ENCODE measurements at places on chromosomes 2 and 18.

- no peak overlapping the region for H3K27ac ChIP-seq
- no peaks in the 10 kb centered on the region for H3K4me1 ChIP-seq
- no peak for DNase-seq
- no peak overlapping the region for H3K4me3 ChIP-seq
- no peaks in the 10 kb centered on the region for H3K36me3 ChIP-seq
- H3K27me3 ChIP-seq, result no peaks in the 10 kb centered on the region
Observed at GRCh38 chr2:236535024-236535423, 34.6 kb upstream of the ACKR3 start.

GRCh38 chr2:186590759-186591505 lies 1.1 kb downstream of the ITGAV start:
- H3K4me1 ChIP-seq, result no peaks in the 10 kb centered on the region
- H3K4me3 ChIP-seq, result peak overlapping the region; percentile 91
- peak overlapping the region; percentile 95 for H3K27ac ChIP-seq

DNA sequence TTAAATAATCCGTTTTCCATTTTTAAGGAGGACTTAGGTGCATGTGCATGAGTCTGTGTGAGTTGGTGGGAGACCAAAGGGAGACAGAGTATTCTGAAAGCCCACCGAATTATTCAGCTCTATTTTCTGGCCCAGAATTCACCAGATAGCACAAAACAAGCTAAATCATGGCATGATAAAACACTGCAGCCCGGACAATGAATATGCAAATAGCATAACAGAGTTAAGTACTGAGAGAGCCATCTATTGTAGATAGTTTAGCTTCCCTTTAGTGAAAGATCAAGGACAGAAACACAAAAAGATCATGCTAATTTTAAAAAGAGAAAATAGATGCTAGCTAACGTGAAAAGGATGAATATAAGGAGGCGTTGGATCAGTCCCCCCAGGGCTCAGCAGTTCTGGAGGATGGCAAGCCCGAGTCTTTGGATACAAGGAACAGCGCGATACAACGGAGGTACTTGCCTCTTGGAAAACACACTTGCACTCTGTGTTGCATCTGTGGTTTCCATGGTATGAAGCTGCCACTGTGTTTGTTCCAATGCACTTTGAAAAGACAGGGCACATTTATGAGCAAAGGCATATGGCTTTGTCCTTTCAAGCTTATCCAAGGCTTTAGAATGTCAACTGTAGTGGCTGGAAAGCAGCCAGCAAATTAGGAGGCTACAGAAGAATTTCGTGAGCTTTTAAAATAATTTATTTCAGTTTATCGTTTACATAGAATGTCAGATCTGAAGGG lies 119.9 kb downstream of the LYPD1 start:
- DNase-seq, result no peak
- no peaks in the 10 kb centered on the region for H3K27me3 ChIP-seq
- no peaks in the 10 kb centered on the region for H3K4me1 ChIP-seq
- H3K4me3 ChIP-seq, result no peak overlapping the region
- no peaks in the 10 kb centered on the region for H3K36me3 ChIP-seq
- H3K27ac ChIP-seq, result no peak overlapping the region

DNA sequence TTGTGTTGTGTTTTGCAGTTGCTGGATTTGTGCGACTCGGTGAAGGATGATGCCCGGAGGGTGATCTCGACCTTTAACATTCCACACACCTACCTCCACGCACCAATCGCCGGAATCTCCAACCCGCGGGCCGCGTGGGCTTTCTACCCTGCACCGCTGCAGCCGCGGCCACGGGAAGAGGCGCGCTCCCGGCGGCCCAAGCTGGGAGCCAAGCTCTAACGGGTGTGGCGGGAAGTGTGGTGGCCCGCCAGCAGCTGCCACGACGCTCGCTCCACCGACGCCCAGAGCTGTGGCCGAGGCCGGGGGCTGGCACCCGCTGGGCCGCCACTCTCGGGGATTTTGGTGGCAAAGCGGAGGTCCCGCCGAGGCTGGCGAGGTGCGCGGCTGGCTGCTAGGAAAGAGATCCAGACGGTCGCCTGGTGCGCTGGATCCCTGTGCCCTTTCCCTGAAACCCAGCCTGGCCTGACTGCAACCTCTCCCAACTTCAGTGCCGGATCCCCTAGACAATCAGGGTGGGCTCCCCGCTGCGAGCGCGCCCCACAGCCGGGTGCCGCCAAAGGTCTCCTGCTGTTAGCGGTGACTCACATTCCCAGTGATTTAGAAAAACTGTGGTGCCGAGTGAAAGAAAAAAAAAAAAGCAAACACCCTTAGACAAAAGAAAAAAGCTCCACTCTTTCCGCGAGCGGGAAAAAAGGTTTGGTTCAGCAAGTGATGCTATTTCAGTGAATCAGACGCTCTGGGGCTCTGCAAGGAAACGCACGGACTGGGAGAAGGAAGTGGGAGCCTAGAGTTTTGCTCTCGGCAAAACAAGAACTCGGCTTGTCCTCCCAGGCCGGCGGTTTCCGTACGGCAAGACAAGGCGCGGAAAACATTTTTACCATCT lies 2.9 kb upstream of the BCL2L11 start:
- H3K27ac ChIP-seq, result peak overlapping the region; percentile 51
- H3K4me3 ChIP-seq, result peak overlapping the region; percentile 82
- H3K36me3 ChIP-seq, result no peaks in the 10 kb centered on the region
- H3K27me3 ChIP-seq, result peaks cover 7% of the 10 kb centered on the region
- peaks cover 6% of the 10 kb centered on the region for H3K4me1 ChIP-seq
- DNase-seq, result peak; percentile 65

DNA sequence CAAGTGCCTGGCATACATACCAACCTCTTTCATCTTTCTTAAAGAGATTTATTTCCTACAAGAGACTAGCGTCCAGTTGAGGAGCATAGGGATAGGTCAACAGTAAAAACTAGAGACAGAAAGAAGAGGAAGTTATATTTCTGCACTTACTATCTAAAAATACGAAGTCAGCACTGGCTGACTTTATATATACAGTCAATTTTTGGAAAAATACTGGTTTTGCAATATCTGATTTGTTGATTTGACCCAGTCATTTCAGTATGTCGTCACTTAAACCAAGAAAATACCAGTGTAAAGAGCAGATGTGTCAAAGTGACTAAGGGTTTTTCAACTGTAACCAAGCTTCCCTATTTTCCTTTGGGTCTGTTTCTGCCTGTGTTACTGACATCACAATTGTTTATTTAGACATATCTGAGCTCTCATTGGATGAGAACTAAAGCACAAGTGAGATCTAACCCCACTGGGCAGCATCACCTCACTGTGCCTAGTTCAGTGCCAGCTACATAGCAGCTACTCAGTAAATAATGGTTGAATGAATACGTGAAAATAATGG lies 23.0 kb downstream of the CYTIP start:
- DNase-seq, result no peak
- no peaks in the 10 kb centered on the region for H3K4me1 ChIP-seq
- H3K4me3 ChIP-seq, result no peak overlapping the region
- H3K27me3 ChIP-seq, result no peaks in the 10 kb centered on the region

- no peaks in the 10 kb centered on the region for H3K4me1 ChIP-seq
- H3K27me3 ChIP-seq, result no peaks in the 10 kb centered on the region
- H3K36me3 ChIP-seq, result no peaks in the 10 kb centered on the region
- H3K27ac ChIP-seq, result no peak overlapping the region
- H3K4me3 ChIP-seq, result no peak overlapping the region
- DNase-seq, result no peak
Observed at GRCh38 chr2:168538534-168538933, 82.5 kb downstream of the CERS6 start.

DNA sequence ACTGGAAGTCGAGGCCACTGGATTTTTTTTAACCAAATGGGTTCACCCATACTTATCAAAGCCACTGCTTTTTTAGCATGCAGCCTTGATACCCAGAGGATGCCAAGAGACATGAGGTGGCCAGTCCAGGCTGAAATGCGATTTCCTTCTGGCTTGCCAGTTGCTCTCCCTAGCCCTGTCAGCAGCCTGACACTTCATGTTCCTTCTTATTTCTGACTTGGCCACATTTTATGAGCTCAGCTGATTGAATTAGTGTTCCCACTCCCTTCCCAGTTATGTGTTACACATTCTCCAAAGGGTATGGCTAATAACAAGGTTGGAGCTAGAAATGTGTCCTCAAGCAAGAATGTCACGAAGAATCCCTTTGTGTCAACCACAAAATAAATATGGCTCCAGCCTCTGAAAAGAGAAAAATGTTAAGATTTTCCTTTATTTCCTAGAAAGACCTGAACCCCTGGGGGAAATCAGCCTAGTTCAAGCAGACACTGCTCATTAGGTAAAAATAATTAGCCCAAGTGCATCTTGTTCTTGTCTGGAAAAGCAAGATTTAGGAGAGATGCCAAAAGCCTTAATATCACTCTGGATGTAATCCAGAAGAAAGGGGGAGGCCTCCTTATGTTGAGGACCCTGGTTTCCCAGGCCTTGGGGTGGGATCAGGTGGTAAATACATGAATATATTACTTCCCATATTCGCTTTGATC lies 121.7 kb upstream of the TACR1 start:
- H3K4me1 ChIP-seq, result no peaks in the 10 kb centered on the region
- H3K27me3 ChIP-seq, result no peaks in the 10 kb centered on the region
- H3K36me3 ChIP-seq, result no peaks in the 10 kb centered on the region
- no peak for DNase-seq
- H3K4me3 ChIP-seq, result no peak overlapping the region

- H3K27me3 ChIP-seq, result no peaks in the 10 kb centered on the region
- H3K36me3 ChIP-seq, result no peaks in the 10 kb centered on the region
- H3K4me3 ChIP-seq, result no peak overlapping the region
- H3K4me1 ChIP-seq, result no peaks in the 10 kb centered on the region
- DNase-seq, result no peak
Observed at GRCh38 chr2:160835166-160835565, 325.1 kb upstream of the TANK start.

GRCh38 chr2:30216157-30216556 lies 15.2 kb upstream of the LBH start:
- H3K36me3 ChIP-seq, result no peaks in the 10 kb centered on the region
- DNase-seq, result no peak
- H3K4me3 ChIP-seq, result no peak overlapping the region
- no peaks in the 10 kb centered on the region for H3K4me1 ChIP-seq
- no peak overlapping the region for H3K27ac ChIP-seq

DNA sequence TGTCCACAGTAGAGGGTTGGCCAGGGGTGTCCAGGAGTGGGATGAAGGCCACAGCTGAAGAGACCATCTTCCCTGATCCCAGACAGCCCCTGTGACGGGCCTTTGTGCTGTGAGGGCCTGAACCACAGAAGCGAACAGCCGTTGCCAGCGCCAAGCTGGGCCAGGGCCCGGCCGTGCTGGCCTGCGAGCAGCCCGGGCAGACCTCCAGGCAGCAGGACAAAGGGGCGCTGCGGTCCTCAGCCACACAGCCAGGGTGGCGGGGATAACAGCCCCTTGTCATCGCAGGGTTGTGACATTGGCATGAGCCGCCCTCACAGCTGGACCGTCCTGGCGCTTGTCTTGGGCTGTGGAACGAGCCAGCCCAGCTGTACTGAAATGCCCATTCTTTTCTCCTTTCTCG lies 161.1 kb downstream of the FAM210A start:
- no peak for DNase-seq
- no peaks in the 10 kb centered on the region for H3K36me3 ChIP-seq
- H3K4me3 ChIP-seq, result no peak overlapping the region
- no peaks in the 10 kb centered on the region for H3K27me3 ChIP-seq
- H3K4me1 ChIP-seq, result peaks cover 3% of the 10 kb centered on the region
- no peak overlapping the region for H3K27ac ChIP-seq

DNA sequence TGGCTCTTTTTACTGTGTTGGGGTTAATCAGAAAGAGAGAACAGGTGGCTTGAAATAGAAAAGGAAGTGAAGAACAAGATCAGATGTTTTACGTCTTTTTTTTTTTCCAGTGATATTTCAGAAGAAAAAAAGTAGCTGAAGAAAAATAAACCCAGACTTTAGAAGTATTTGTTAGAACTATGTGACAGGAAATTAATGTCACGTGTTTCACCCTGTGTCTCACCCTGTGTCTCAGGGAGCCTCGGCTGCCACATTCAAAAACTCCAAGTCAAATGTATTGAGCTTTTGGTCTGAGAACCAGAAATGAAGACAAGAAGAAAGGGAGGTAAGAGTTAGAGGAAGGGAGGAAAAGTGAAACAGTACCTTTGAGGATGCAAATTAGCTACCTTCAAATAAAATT lies 38.0 kb downstream of the AKAIN1 start:
- no peaks in the 10 kb centered on the region for H3K27me3 ChIP-seq
- no peaks in the 10 kb centered on the region for H3K36me3 ChIP-seq
- DNase-seq, result no peak
- no peaks in the 10 kb centered on the region for H3K4me1 ChIP-seq

- no peaks in the 10 kb centered on the region for H3K27me3 ChIP-seq
- peak overlapping the region; percentile 22 for H3K27ac ChIP-seq
- peaks cover 3% of the 10 kb centered on the region for H3K4me1 ChIP-seq
- DNase-seq, result no peak
- peaks cover 19% of the 10 kb centered on the region for H3K36me3 ChIP-seq
Observed at GRCh38 chr2:69933839-69934613, 19.1 kb downstream of the MXD1 start.

DNA sequence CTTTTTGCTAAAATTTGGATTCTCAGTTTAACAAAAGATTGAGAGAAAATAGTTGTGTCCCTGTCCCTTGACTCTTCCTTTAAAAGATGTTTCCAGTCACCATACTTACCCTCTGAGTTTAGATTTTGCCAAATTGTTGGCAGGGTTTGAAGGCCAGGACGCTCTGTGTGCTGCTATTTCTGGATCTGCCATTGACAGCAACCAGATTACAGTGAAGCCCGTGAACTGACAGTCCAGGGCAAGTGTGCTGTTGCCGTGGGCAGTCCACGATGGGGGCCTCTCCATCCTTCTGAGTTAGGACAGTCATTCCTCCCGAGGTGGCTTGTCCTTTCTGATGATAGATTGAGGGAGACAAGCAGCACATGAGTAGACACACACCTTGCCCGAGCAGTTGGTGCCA lies 89.9 kb downstream of the PTPRM start:
- no peak for DNase-seq
- no peak overlapping the region for H3K4me3 ChIP-seq
- no peaks in the 10 kb centered on the region for H3K36me3 ChIP-seq

GRCh38 chr18:42289526-42289925 lies 334.5 kb downstream of the PIK3C3 start:
- H3K27ac ChIP-seq, result no peak overlapping the region
- DNase-seq, result no peak
- no peaks in the 10 kb centered on the region for H3K27me3 ChIP-seq
- no peaks in the 10 kb centered on the region for H3K36me3 ChIP-seq
- no peaks in the 10 kb centered on the region for H3K4me1 ChIP-seq

- no peak overlapping the region for H3K27ac ChIP-seq
- no peaks in the 10 kb centered on the region for H3K36me3 ChIP-seq
- H3K4me3 ChIP-seq, result no peak overlapping the region
- DNase-seq, result no peak
- H3K4me1 ChIP-seq, result no peaks in the 10 kb centered on the region
- H3K27me3 ChIP-seq, result no peaks in the 10 kb centered on the region
Observed at GRCh38 chr2:200199005-200199404, 107.5 kb upstream of the SPATS2L start.

GRCh38 chr18:80163183-80163582 lies 54.1 kb downstream of the ADNP2 start:
- no peak overlapping the region for H3K27ac ChIP-seq
- DNase-seq, result no peak
- no peak overlapping the region for H3K4me3 ChIP-seq
- no peaks in the 10 kb centered on the region for H3K36me3 ChIP-seq

All from colonic mucosa (tissue), 4 donors.